ENCODE measurements at places on chromosomes 2 and 18. TPM values are rescaled to one million over a fixed set of nuclear protein-coding genes. Genes with fewer than 3 reads are reported as not detected.

GRCh38 chr2:222750533-222750932 is 79.1 kb downstream of the MOGAT1 start:
- no peak for DNase-seq

DNA sequence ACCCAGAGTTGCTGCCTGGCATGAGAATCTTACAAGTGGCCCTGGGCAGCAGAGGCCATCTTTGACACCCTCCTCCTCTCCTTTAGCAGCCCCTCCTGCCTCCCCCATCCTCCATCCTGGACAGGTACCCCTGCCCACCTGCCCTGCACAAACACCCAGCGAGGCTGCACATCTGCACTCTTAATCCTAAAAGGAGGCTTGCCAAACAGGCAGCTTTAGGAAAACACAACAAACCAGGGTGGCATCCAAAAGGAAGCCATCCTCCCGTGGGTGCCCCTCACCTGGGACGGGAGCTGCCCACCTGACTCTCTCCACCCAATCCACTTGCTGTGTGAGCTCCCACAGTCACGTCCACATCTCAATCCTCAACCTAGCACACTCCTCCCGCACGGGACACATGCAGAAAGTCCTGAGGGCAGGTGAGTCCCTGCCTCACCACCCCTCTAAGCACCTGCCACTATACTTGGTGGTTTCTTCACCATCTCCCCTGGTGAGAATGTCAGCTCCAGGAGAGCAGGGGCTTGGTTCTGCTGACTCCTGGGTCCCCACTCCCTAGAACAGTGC is 5.8 kb downstream of the BIN1 start:
- DNase-seq = no peak

- DNase-seq = no peak
These were observed 369.4 kb upstream of the CYRIA start for GRCh38 chr2:17035010-17035409.

CROCC2 gene
- total RNA-seq = 0.06 TPM

DNA sequence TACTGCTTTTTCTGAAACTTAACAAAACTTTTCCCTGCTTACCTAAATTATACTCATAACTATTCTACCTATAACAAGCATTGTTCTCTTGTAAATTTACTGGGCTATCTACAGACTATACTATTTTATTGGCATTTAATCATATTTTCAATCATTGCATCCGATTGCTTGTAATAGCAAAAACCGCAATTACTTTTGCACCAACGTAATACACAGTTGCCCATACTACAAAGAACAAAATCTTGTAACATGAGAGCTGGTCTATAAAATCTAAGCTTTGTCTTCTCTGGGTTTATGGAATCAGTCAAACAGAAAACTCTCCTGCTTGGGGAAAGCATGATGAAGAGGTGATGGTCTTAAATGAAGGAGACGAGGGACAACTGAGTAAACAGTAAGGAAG is 463.4 kb upstream of the ST6GAL2 start:
- DNase-seq = no peak

- no peak for DNase-seq
These were observed 12.1 kb downstream of the YES1 start for GRCh38 chr18:799943-800342.

- DNase-seq = no peak
These were observed 127.6 kb downstream of the PLEKHM3 start for GRCh38 chr2:207897541-207898353.

DNA sequence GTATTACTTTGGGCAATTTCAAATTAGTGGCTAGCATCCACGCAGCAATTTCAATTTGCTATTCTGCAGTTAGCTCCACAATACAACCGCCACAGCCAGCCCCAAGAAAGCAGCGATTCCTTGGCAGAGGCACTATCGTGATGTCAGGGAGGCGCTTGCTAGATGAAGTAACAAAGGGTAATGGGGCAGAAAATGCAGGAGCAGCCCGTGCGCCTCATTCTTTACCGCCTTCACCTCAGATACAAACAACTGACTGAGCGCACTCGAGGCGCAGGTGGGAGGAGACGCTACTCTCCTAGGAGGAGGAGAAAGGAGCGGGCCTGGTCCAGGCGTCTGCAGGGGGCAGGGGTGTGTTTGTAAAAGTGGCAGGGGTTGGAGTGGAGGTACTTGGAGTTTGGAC is 76.9 kb upstream of the ASB18 start:
- DNase-seq = no peak

ABCB11 gene
- 4.1 TPM for total RNA-seq

- no peak for DNase-seq
These were observed 63.7 kb downstream of the VIL1 start for GRCh38 chr2:218482651-218483050.

DNA sequence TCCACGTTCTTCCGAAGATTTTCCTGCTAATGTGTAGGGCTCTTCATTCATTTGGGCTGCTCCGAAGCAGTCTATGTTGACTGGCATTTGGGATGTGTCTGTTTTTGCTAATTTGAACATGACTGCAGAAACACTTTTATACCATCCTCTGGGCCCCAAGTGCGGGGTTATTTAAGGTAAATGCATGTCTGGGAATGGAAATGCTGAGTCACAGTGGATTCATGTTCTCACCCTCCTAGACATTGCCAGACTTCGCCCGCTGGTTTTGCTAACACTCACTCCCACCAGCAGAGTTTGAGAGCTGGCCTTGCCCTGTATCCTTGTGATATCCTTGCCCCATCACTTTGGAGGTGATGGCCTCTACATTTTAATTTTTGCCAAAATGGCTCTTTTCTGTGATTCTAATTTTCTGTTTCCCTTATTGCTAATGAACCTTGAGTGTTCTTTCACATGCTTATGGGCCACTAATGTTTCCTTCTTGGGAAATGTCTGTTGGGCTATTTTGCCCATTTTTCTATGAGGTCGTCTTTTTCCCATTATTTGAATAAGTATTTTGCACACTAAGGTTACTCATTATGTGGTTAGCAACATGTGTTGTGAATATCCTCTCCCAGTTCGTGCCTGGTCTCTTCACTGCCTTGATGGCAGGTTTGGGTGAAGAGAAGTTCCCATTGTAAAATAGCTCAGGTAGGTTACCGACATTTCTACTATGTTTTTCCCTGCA is 204.1 kb downstream of the GLI2 start:
- no peak for DNase-seq

SPDYA gene
- total RNA-seq = 1.6 TPM

DNA sequence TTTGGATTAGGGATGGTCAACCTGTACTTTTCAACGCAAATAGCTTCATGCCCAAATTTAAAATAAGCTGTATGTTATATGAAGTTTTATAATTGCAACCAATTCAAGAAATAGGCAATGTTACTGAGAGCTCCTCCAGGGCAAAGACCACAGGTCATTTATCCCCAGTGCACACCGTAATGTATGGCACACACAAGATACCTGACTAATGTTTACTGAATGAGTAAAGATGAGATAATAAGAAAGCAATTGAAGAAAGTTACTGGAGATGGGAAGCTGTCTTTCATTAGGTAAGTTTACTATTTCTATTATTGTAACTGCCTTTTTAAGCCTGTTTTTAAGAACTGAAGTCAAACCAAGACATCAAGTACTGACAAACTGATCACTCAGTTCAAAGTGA is 184.5 kb upstream of the VRK2 start:
- no peak for DNase-seq

DNA sequence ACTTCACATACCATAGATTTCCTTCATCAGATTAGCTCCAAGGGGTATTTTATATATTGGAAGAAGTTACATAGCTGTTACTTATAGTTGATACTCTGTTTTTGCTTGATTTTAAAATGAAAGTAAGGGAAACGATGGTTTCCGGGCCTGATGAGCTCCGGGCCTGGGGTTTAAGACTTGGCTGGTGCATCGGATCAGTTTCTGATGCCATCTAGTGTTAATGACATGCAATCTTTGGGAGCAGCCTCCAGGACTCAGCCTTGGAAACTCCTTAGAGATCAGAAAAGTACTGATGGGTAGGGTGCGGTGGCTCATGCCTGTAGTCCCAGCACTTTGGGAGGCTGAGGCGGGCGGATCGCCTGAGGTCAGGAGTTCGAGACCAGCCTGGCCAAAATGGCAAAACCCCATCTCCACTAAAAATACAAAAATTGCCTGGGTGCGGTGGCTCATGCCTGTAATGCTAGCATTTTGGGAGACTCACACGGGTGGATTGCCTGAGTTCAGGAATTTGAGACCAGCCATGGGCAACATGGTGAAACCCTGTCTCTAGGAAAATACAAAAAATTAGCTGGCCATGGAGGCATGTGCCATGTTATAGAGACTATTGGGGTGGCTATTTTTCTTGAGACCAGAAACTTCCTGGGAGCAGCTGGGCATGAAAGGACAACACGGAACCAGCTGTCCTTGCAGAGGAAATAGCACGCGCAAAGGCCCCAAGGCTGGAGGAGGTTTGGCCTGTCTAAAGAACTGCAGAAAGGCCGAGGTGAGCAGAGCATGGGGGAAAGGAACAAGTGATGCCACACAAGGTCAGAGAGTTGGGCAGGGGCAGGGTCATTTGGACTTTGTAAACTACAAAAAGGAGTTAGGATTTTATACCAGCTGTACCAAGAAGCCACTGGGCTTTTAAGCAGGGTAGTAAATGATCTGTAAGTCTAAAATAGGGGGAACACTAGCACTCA is 46.9 kb upstream of the CNOT11 start:
- peak; percentile 42 for DNase-seq

DNA sequence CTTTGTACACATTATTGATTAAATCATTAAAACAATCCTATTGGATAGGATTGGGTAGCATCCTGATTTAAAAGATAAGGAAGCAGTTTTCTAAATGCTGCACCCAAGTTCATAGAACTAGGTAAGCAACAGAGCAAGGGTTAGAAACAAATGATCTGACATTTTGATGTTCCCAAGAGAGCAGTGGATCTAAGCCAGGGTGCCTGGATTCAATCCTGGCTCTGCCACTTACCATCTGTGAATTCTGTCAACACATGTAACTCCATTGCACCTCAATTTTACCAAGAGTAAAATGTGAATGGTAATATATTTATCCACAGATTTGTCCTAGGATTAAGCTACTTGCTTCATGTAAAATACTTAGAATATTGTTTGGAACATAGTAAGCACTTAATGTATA is 982.6 kb upstream of the FANCL start:
- no peak for DNase-seq

- no peak for DNase-seq
These were observed 123.0 kb downstream of the RTN4 start for GRCh38 chr2:54927085-54927750.

GAREM2 gene
- 7.4 TPM for total RNA-seq

DNA sequence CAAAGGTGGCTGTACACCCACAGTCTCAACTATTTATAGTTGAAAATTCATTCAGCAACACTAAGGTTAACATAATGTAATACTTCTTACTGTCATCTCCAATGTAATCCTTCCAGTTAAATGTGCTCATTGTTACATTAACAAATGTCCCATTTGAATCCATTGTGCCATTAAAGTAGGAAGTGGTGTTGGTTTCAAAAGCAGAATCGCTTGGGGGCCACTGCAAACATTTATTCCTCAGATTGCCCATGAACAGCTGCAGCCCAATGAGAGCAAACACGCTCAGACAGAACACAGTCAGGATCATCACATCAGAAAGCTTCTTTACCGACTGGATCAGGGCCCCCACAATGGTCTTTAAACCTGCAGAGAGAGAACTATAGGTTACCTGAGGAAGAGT is 41.4 kb downstream of the SCN3A start:
- no peak for DNase-seq

CKAP2L gene
- 4.7 TPM for total RNA-seq

GRCh38 chr2:200431996-200432705 is 77.7 kb downstream of the KCTD18 start:
- DNase-seq = no peak

- peak; percentile 59 for DNase-seq
These were observed 3.3 kb downstream of the BOK start for GRCh38 chr2:241561832-241562231.

- no peak for DNase-seq
These were observed 211.3 kb downstream of the CYP26B1 start for GRCh38 chr2:71936076-71937030.

GRCh38 chr2:121130301-121130850 is 154.6 kb downstream of the TFCP2L1 start:
- DNase-seq = no peak

GRCh38 chr2:58054264-58054663 is 7.7 kb downstream of the VRK2 start:
- DNase-seq = no peak

Measured in left colon (tissue), 2 donors.